ENCODE measurements at places on chromosomes 12 and 14.

GRCh38 chr12:65656891-65657351, 167.4 kb upstream of the HMGA2 start:
- DNase-seq = peak; percentile 81

DNA sequence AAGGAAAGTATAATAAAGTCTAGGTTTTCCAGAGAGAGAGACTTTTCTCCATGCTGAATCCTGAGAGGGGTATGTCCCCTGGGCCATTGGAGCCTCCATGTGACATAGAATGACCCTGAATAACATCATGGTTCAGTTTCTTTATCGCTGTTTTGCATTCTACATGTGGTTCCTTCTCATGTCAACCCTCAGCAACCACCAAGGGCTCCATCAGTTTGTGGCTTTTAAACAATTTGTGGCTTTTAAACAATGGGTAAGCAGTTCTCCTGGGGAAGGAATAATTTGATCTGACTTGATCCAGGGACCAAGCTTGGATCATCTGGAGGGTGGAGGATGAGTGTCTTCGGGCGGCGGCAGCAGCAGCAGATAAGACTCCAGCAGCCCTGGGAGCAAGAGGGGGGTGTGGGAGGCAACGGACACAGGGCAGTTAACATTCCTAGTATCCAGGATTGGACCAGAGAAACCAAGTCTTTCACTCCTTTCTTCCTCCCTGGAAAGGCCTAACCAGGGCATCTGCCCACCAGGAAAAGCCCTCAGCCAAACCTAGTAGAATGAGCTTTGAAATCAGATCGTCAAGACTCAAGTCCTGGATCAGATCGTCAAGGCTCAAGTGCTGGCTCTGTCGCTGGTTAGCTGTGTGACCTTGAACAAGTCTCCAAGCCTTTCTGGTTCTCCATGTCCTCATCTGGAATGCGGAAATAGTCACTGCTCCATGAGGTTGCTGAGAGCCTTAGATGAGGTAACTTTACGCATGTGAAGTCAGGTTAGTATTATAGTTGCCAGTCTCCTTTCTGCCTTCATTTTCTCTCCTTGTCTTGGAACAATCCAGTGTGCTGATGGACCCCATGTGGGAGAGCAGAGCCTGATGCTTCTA, 27.8 kb upstream of the FAM222A start:
- DNase-seq = no peak

DNA sequence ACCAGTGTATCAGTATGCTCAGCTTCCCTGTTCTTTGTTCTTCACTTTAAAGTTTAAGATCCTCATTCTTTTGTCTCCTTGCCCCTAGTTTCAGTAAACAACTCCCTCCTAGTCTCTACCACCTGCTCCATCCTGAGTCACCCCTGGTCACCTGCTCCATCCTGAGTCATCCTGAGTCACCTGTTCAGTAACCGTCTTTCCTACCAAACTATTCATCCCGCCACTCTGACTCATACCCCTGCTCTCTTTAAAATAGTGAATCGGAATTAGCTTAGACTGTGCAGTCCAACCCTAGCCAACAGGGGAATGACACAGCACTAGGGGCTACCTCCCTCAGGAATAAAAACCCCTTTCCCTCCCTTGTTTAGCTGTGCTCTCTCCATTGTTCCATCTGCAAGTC, 888.1 kb upstream of the MDGA2 start:
- DNase-seq = no peak

GRCh38 chr12:9754099-9754927, 6.4 kb downstream of the CD69 start:
- DNase-seq = no peak

GRCh38 chr12:9866860-9867269, 2.3 kb downstream of the CLEC2B start:
- DNase-seq = no peak

DNA sequence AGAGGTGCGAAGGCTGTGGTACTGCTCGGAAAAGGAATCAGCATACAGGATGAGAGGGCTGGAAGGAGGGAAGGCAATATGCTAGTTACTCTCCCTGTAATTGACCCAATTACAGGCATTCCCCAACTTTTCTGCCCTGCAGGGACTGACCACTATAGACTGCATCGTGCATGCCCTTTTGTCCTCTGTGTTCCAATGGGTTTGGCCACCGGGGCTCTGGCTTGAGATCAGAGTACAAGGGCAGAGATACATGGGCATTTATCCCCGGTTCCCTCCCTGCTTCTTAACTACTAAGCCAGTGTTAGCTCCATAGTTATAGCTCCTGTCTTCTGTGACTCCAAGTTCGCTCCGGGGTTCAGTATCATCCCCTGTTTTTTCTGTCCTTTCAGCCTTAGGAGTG, 59.7 kb downstream of the GTF2A1 start:
- no peak for DNase-seq

DNA sequence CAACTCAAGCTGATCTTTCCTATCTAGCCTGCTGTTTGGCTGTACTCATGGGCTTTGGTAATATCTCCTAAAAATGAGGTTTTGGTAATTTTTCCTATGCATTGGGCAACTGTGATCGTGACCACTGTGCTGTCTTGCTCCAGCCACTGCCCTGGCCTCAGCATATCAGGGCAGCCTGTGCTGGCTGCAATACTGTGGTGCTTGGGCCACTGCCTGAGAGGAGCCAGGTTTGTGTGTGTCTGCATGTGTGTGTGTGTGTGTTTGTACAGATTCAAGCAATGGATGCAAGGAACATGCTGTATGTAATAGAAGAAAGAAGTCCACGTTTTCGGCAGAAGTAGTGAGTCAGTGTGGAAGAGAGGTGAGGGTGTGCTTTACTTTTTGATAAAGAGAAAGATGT, 13.0 kb downstream of the ERG28 start:
- no peak for DNase-seq

DNA sequence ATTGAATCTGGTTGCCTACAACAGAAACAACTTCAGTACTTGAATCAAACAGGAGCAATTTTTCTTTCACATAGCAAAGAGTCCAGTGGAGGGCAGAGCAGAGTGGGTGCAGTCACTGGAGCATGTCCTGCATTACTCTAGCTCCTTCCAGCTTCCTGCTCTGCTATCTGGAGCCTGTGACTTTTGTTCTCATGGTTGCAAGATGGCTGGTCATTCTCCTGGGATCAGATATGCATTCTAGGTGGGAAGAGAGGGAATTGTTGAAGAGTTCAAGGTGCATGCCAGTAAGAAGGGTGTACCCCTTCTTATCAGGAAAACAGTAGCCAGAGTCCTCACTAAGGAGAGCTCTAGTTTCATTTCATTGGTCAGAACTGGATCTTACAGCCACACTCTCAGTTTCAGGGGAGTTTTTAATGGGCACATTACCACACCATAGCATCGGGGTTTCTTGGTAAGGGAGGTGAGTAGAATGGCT, 8.0 kb downstream of the IFT43 start:
- DNase-seq = no peak

DNA sequence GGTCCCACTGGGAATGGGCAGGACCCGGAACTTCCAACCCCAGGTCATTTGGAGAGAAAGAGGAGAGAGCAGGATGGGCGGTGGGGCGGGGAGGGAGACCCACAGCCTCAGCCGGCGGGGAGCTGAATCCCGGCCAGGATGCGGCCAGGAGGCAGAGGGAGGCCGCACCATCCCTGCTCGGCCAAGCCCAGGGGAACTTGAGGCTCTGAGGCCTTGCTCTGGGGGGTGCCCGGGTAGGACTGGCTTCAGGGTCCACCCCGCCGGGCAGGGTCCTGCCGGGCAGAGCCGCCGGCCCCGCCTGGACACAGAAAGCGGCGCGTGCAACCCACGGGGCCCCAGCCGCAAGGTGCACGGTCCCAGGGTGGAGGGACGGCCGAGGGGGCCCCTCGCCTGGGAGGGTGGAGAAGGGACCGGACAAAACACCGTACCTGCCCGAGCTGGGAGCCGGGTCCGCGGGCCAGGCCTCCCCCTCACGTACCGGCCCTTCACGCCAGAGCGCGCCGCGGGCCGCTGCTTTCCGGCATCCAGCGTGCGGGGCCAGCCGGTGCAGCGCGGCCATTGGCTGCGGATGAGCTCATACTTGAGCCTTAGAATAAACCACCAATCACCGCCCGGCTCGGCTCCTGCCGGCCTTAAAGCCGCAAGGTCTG, at the start of gene RPS6KL1:
TSS of gene RPS6KL1 (minus strand) at position 509 of the 650 bp plus-strand sequence. CDS start 1,719 bp downstream, outside the sequence.
- peak; percentile 33 for DNase-seq

DNA sequence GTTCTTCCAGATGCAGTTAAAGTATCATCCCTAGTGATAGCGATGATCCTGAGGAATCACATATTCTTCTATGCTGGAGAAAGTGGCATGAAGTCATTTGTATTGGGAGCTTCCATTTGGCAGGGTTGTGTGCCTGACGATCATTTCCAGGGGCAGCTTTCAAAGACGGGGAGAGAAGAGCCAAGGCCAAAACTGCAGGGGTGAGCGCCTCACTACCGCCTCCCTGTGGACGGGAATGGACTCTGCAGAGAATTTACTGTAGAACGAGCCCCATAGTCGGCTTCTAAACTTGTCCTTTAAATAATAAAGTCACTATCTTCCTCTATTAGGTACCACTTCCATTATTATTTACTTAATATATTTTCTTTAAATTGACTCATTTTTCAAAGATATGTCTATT, 555.9 kb upstream of the TMEM132C start:
- no peak for DNase-seq

DNA sequence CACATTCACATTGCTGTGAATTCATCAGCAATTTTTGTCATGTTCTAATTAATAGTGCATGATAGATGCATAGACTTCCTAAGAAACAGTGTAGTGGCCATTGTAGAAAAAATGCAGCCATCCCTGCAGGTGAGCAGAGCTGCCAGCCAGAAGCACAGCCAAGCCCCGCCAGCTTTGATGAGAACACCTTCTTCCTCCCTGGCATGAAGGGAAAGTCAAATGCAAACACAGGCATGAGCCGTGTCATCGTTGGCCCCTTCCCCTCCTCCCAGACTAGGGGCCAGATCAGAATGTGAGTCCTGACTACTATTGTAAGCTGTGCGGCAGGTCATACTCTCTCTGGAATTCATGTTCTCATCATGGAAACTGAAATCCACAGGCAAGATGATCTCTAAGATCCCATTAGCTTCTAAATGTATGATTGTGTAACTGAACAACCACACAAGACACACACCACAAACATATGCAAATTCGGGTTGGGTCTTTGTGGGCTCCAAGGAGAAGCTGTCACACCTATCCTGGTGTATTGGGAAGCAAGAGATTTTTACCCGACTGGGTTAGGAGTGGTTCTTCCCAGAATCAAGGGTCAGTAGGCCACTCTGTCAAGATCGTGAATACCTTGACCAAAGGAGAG, 2.8 kb upstream of the AQP2 start:
- no peak for DNase-seq

GRCh38 chr14:39218171-39218769, 15.4 kb upstream of the MIA2 start:
- DNase-seq = no peak

DNA sequence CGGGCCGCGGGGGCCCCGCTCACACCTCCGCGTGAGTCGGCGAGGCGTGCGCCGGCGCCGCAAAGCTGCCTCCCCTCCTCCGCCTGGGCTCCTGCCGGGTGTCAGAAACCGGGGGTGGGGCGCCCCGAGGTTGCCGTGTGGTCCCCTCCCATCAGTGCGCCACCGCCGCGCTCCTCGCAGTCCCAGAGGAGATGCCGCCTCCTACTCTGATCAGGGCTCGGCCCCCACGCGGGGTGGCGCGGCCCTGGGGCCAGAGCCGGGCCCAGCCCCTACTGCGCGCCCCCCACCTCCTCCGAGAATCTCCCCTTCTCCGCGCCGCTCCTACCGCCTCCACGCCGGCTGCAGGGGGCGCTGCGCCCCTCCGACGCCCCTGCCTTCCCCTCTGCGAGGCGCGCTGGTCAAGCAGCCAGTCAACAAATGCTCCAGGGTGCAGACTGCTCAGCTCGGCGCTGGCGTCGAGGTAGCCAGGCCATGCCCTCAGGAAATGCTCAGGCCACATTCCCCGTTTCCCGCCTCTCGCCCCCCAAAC, 467 bp upstream of the JAG2 start:
- DNase-seq = no peak

GRCh38 chr14:36055052-36055378, 121.5 kb downstream of the PTCSC3 start:
- DNase-seq = no peak

DNA sequence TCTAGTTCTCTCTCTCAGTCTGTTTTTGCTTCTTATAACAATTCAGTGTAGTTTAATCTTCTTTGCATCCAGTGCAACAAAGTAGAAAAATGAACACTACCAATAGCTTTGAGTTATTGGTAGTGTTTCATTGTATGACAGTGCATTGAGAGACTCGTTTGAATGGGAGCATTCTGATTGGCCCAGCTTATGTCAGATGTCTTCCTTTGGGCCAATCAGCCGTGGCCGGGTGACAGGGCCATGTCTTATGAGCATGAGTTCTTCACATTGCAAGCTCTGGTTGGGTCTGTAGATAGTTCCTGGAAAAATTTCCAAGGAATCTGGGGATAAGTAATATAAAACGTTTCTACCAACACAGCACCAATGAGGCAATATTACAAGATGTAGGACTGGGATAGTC, 36.5 kb downstream of the GYS2 start:
- DNase-seq = no peak

- DNase-seq = no peak
These were observed 90.8 kb downstream of the LGMN start for GRCh38 chr14:92657457-92658142.

DNA sequence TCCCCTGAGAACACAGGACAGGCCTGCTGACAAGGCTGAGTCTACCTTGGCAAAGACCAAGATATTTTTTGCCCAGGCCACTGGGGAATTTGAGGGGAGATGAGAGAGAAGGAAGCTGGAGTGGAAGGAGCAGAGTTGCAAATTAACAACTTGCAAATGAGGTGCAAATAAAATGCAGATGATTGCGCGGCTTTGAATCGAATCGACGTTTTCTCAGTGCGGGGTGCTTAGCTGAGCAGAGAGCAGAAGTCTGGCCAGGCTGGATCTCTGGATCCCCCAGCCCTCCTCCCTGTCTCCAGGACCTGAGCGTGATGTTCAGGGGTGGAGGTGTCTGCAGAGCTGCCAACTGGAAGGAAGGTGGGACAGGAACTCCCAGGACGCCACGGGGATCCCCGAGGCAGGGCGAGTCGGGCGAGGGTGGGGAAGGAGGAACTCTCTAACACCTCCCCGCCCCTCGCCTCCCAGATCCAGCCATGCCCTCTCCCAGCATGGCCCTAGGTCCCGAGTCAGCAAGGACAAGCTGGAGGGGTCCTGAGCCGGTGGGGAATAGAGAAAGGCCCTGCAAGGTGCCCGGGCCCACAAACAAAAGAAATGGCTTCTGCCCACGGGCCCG, 527 bp upstream of the CARMIL3 start:
- DNase-seq = no peak

DNA sequence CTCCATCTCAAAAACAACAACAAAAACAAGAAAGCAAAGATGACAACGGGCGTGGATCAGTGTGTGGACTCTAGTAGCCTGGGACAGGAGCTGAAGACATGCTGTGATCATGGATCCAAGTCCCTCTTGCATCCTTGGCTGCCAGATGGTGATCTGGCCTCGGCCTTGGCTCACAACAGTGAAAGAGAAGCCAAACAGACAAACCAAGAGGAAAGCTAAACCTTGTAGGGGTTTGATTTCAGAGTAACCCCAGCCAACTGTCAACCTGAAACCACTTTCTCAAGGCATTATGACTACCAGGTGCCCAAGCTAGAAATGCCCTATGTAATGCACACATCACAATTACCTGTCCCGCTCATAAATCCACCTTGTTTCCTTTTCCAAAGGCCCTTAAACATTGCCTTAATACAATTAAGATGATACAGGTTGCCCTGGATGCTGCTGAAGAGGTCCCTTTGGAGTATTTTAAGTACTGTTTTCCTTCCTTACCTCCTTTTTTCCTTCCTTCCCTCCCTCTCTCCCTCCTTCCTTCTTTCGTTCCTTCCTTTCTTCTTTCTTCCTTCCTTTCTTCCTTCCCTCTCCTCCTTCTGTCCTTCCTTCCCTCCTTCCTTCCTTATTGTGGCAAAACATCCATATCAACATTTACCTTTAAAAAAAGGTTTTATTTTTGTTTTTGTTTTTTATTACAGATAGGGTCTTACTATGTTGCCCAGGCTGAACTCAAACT, 41.4 kb upstream of the NINJ2 start:
- DNase-seq = no peak
